Inflammatory macrophage treated with lipopolysaccharide for 1 hour (primary cell): ENCODE measurements at places on chromosomes 5 and 9.
A peak's percentile ranks its signal among the peaks of the same experiment; 100 is the strongest.

- no peak for DNase-seq
Measured at GRCh38 chr9:111294691-111295451, 35.2 kb downstream of the OR2K2 start.

DNA sequence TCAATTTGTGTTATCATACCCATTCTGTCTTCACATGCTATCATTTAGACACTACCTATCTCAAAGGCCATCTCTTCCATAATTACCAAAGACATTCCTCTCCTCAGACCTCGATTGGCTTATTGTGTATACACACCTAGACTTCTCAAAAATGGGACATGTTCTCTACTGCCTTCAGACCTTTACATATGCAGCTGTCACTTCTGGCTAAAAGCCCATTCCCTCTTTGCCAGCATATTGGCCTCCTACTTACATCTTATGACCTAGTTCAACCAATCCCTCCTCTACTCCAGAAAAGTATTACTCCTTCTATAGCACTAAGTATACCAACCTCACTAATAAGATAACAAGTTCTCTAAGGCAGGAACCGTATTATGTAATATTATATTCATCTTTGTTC, 84.4 kb downstream of the RAPGEF6 start:
- no peak for DNase-seq

GRCh38 chr9:84893419-84894128, 224.0 kb downstream of the NTRK2 start:
- DNase-seq = no peak

DNA sequence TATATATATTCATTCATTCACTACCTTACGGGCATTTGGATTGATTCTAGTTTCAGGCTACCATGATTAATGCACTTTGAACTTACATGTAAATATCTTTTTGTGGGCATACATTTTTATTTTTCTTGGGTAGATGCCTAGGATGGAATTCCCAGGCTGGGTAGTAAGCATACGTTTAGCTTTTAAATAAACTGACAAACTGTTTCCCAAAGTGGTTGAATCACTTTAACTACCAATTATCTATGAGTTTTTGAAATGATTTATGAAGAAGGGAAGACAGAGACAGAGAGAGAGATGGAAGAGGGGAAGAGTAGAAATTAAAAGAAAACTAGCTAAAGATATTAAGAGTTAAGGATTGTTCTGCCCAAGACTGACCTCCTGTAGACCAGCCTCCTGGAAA, 612.6 kb downstream of the PSAT1 start:
- DNase-seq = no peak

DNA sequence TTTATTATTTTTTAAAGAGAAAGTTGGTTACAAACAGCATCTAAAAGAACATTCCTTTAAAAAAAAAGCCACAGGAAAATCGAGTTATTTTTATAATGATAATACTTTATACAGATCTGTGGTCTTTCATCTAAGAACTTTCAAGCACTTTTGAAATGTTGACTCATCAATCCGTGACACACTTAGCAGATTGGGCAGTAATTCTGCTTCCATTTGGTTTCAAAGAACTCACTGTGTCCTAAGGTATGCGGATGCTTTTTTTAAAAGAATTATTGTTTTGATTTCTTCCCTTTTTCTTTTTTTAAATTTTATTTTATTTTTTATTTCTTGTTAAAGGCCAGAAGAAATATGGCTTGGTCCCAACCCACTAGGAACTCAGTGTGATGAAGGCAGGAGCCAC, 147.8 kb downstream of the AOPEP start:
- no peak for DNase-seq

- DNase-seq = no peak
Measured at GRCh38 chr5:150397146-150397781, 15.4 kb downstream of the CD74 start.

- no peak for DNase-seq
Measured at GRCh38 chr5:38376404-38376803, 118.0 kb downstream of the EGFLAM start.

- DNase-seq = no peak
Measured at GRCh38 chr5:181235323-181235688, 8.4 kb downstream of the RACK1 start.

DNA sequence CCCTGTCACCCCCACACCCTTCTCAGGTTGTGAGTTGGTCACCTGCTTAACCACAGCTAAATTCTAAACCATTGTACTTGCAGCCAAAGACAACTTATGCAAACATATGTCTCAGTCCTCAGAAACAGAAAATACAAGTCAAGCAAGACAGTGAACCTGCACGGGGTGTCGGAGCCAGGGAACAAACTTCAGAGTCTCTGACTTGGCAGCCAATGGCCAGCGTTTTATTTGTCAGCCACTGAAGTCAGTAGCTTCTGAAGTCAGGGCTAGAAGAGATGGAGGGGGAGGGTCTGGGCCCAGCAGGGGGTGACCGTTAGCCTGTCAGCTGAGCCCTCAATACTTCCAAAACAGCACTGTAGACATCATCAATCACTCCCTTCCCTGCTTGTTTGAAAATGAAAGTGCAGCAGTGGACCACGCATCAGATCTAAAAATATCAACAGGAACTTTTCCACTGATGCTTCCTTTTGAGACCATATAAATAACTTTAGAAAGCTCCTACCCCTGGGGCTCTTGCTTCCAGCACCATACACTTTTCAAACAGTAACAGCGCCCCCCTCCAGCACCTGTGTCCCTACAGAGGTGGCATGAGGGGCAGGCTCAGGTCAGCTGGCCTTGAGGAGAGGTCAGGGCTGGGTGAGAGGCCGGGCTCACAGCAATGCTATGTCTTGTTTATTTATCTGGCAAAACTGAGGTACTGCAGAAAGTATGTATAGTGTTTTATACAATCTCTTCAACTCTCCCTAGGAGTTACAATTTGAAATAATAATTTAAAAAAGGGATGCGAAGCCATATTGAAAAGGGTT, 142.5 kb downstream of the ACER2 start:
- peak; percentile 2 for DNase-seq

DNA sequence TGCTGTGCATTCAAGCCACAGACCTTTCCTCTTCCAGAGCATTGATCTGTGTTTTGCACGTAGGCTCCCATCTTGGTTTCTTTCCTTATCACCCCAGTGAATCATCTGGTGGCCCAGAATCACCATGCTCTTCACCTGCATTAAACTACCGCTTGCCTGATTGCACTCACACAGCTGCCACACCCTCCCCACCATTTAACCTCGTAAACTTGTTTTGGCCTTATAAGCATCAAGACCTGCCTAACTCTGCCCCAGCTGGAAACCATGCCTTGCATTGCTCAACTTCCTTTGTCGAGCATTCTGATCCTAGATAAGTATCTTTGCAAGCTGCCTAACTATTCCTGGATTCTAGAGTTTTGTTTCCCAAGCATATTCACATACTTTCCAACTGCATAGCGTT, 369.6 kb upstream of the SEMA6A start:
- DNase-seq = no peak

- no peak for DNase-seq
Measured at GRCh38 chr5:32311404-32312196, 1.1 kb downstream of the MTMR12 start.

DNA sequence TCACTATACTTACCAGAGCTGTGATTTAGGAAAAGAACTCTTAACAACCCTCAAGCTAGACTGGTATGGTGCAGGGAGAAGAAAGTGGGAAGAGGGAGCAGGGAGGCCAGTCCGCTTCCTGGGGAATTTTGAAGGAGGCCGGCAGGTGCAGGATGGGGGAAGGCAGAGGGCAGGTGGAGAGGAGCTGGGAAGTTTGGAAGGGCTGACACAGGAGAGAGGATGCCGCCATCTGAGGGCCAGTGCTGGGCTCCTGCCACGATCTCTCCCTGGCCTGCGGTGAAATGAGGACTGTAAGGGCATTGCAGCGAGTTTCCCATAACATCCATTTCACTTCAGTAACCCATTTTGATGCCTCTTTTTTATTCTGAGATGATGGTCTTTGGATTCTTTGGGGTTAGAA, 8.9 kb downstream of the DAB2IP start:
- no peak for DNase-seq

DNA sequence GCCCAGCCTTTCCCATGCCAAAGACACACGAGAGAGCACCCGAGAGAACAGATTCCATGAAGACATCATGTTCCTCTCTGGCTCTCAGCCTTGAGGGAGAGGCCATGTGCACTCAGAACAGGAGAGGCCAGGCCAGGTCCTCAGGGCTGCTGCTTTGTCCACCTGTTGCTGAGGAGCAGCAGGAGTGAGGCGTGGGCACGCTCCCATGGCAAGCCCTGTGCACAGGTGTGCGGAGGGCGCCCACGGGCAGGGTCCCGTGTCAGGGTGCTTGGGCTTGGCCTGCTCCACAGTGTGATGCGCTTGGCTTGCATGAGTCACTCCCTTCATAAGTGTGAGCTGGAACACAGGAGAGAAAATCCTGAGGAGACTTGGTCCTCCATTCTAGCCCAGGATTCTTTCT, 27.4 kb downstream of the ZNF354A start:
- no peak for DNase-seq

- no peak for DNase-seq
Measured at GRCh38 chr5:159018855-159019254, 80.9 kb downstream of the EBF1 start.

DNA sequence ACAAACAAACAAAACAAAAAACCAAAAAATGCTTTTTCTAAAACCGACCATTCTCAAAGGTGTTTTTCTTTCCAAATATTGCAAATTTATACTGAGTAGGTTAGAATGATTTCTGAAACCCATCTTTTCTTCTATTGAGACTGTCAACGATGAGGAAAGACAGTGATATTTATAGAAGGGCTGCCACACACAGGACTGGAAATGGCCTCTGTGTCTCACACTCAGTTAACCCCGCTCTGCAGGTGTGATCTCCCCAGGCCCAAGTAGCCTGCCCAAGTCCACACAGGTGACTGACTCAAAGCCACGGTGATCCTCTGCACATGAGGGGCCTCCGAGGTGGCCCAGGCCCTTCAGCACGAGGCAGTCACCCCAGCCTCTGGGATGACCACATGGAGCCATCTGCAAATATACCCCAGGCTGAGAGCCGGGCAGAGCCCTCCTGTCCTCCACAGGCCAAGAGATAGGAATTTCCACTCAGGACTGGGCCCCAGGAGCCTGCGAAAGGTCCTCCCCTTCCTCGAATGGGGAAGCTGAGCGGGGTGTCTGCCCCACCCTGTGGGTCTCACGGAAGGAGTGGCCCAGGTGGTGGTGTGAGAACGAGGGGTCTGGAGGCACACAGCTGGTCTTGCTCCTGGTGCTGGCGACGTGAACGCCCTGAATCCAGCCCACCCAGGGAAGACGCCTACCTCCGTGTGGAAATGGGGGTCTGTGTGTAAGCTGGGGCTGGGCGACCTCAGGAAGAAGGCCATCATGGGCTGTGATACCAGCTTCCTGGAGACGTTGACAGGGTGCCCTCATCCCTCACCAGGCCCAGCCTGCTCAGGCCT, 53.0 kb upstream of the PHYKPL start:
- no peak for DNase-seq
